Sigmoid colon (tissue), 7 donors: ENCODE measurements at places on chromosomes 11 and 22. TPM values are rescaled to one million over a fixed set of nuclear protein-coding genes. Genes with fewer than 3 reads are reported as not detected.

DNA sequence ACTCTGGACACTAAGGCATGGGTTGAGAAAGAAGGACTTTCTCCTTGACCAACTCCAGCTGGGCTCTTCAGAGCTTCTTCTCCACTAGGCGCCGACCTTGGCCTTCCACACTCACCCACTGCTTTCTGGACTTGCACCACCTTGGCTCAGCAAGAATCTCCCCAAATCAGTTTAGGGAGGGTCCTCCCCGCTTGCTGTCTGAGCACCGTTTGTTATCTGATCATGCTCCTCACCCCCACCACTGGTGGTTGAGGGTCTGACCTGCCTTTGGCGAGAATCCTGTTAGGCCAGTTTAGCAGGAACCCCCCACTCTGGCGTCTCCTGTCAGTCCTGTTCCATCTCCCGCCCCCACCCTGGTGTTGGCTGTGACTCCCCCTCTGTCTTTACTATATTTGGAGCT, 10.4 kb downstream of the APOL2 start:
- no peak for DNase-seq

Gene TBC1D10A
- polyA plus RNA-seq = 35.4 TPM

- DNase-seq = no peak
Observed at GRCh38 chr22:49505337-49506009, 322.2 kb downstream of the BRD1 start.

Gene NNMT
- 208 TPM for polyA plus RNA-seq

DNA sequence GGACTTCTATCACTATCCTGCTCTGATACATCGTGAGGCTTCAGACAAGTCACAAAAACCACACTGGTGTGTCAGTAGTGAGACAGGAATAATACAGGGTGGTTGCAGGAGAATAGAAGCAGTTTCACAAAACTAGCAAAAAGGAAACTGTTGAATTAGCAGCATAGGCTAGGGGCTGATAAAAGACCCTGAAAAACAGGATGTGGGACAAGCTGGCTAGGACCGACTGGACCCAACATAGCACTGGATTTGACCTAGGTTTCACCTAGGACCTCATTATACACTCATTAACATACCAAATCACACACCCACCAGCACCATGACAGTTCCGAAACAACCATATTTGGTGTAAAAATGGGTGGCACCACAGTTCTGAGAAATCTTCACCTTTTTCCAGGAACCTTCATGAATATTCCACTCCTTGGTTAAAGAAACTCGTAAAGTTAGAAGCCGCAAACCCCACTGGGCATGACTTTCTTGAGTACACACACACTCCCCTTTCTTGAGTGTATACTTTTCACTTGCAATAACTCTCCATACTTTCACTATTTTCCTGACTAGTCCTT, 76.2 kb downstream of the SLC1A2 start:
- no peak for DNase-seq
